Posterior cingulate gyrus (tissue), 11 donors: ENCODE measurements at places on chromosomes 16 and 17.

- no peak for DNase-seq
Measured at GRCh38 chr17:8031261-8031661, 7.6 kb upstream of the ALOX15B start.

- no peak for DNase-seq
Measured at GRCh38 chr17:66580184-66580955, 254.5 kb upstream of the CACNG5 start.

DNA sequence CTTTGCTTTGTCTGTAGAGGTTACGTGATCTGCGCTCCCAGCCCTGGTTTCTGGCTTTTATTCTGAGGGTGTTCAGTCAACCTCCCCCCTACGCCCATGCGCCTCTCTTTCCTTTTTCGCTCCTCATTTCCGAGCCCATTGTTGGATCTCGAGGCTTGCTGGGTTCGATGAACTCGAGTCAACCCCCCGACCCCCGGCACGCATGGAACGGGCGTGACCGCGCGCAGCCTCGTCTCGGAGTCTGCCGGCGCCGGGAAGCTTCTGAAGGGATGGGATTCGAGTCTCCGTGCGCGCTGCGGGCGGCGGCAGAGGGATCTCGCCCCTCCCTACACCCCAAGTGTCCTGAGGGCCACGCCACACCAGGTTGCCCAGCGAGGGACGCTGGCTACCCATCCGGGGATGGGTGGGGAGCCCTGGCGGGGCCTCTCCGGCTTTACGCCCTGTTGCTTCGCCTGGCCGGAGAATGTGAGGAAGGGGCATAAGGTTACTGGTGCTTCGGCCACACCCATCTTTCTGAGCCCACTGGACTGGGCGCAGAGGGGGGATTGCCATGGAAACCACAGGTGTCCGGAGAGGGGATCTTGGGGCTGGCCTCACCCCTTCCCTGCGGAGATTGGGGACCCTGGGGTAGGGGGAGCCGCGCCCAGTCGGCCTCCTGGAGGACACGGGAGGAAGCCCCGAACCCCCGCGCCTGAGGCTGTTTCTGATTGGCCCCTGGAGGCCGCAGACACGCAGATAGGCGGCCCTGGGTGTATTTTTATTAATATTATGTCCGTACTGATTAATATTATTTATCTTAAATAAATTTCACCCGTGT, 1.8 kb downstream of the MAPT start:
- DNase-seq, result peak; percentile 89

- DNase-seq, result no peak
Measured at GRCh38 chr16:13994239-13995106, 74.5 kb downstream of the ERCC4 start.

- no peak for DNase-seq
Measured at GRCh38 chr17:49465331-49465903, 29.7 kb upstream of the NGFR start.

DNA sequence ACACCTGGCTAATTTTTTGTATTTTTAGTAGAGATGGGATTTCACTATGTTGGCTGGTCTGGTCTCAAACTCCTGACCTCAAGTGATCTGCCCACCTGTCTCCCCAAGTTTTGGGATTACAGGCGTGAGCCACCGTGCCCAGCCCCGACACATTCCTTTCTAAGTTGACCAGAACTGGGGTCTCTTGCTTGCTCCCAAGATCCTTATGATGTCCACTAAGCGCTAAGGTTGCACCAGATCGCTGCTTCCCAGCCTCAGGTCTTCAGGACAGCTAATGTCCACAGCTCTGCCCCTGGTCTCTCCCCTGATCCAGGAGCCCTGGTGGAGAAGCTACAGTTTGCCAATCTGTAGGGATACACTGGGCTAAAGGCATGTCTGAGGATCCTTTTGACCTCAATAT, 29.5 kb downstream of the NSMCE1 start:
- no peak for DNase-seq

DNA sequence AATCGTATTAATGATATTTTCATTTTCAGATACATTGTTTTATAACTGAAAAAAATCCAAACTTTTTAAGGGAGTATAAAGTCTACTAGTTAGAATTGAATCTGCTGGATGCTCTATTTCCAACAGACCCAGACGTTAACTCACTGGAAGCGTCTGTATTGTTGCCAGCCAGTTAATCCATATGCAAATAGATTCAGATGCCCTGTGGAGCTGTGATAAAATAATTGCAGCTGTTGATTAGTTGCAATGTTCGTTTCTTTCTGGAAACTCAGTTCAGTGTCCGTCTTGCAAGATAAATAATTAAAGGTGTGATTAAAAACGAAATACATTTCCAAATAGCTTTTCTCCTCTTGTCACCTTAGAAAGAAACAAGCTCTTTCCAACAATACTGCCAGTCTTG, 5.1 kb upstream of the GNA13 start:
- DNase-seq, result no peak

- DNase-seq, result peak; percentile 88
Measured at GRCh38 chr17:38693700-38694329, 11.3 kb upstream of the MLLT6 start.

- DNase-seq, result no peak
Measured at GRCh38 chr16:4618645-4619418, 4.1 kb upstream of the UBALD1 start.

- DNase-seq, result peak; percentile 4
Measured at GRCh38 chr17:34527908-34528470, 51.4 kb upstream of the TMEM132E start.
